Left renal pelvis (tissue), 4 donors: ENCODE measurements at places on chromosomes 2 and 18. TPM values are rescaled to one million over a fixed set of nuclear protein-coding genes. Genes with fewer than 3 reads are reported as not detected.

The VSNL1 gene
- polyA plus RNA-seq, result 6.1 TPM

The ERBB4 gene
- polyA plus RNA-seq, result 49.1 TPM

The SLC5A7 gene
- polyA plus RNA-seq, result 0.79 TPM

GRCh38 chr2:45664635-45665261, 13.3 kb downstream of the PRKCE start:
- no peak for DNase-seq

GRCh38 chr2:46286715-46287114, 10.5 kb upstream of the EPAS1 start:
- no peak for DNase-seq

The GIGYF2 gene
- polyA plus RNA-seq, result 66.5 TPM

The DUSP2 gene
- polyA plus RNA-seq, result 9.6 TPM

GRCh38 chr18:5294457-5295230, 882 bp downstream of the ZBTB14 start:
- no peak for DNase-seq

DNA sequence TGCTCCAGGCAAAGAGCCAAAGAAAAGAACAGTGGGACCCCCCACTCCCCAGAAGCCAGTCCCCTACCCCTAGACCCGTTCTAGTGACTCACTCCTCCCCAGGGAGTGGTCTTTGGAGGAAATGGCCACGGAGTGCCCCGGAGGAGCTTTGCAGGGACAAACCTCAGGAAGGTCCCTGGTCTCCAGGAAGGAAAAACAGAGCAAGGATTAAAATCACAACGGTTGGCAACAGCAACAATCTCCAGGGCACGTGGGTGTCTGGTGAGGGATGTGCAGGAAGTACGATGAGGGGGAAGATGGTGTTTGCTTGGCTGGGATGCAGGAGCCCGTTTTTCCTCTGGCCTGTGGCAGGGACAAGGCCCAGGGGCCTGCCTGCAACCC, 135.0 kb downstream of the SMAD2 start:
- DNase-seq, result no peak

The UGT1A6 gene
- polyA plus RNA-seq, result 2.7 TPM

The CD226 gene
- 1.2 TPM for polyA plus RNA-seq

GRCh38 chr2:125092276-125093009, 1067.4 kb downstream of the CNTNAP5 start:
- no peak for DNase-seq

DNA sequence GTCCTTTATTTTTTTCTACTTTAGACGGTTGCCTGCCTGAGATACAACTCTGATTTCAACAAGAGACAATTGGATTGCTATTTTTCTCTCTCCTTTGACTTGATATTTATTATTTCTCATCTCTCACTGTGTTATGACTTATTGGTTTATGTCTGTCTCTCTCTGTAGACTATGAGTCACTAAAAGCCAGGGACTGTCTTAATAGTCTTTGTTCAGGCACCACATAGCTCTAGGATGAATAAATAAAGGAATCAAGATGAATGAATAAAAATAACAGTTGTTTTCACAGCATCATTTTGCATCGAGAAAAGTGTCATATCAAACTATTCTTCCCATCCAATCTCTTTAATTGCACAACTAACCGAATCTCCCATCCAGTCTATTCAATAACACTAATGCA, 31.4 kb upstream of the CD28 start:
- no peak for DNase-seq
